ENCODE measurements at places on chromosomes 4 and X.

DNA sequence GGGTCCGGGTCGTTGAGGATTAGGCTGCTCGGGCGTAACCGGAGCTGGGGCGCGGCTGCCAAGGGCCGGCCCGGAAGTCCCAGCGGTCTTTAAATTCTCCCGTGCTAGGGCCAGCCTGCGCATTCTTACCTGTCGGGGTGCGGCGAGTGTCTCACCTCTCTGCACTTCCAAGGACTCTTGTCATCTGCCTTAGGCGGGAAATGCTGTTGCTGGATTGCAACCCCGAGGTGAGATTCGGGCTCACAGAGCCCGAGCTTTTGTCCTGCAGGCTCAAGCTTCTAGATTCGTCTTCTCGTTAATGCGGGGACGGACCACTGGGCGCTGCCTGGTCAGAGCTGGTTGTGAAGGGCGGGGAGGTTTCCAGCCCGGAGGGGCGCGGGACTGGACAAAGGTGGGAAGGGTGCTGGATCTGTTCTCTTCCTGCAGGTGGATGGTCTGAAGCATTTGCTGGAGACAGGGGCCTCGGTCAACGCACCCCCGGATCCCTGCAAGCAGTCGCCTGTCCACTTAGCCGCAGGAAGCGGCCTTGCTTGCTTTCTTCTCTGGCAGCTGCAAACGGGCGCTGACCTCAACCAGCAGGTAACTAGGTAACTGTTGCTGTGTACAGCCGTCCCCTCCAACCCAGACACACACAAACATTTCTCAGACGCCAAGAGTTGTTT is at the start of gene ANKRD37:
ANKRD37 (plus strand) TSS at position 118 of the 662 bp plus-strand sequence; CDS start at position 201, 83 bp downstream.
- no peak for DNase-seq

DNA sequence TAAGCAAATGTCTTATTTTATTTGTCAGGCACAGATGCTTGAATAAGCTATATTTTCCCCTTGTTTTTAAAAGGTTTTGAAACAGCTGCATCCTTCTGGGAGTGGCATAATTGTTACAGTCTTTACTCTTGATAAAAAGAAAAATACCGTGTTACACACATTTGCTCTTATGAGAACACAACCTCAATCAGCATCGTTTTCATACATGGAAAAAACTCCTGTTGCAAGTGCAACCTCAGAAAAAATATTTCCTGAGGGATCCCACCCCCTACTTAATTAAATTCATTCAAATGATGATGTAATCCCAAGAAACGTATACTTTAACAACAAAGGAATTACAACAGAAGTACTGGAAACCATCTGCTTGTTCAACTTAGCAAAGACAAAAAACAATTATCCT is 58.6 kb downstream of the SMAD1 start:
- no peak for DNase-seq

DNA sequence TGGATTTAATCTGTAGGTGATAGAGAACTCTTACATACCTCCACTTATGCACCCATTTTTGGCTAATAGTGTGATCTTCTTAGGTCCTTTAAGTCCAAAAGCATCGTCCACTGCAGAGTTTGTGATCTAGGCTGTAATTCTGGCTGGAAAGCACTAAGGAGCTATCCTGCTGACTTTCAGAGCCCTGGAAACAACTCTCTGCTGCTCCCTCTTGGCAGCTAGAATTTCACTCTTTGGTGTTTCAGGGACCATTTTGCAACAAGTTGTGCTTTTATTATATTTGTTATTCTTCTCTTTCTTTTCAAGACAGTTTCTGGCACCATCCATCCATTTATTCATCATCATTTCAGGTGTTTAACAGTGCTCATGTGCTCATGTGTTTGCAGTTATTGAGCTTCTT is 130.0 kb downstream of the RBM46 start:
- DNase-seq = no peak

DNA sequence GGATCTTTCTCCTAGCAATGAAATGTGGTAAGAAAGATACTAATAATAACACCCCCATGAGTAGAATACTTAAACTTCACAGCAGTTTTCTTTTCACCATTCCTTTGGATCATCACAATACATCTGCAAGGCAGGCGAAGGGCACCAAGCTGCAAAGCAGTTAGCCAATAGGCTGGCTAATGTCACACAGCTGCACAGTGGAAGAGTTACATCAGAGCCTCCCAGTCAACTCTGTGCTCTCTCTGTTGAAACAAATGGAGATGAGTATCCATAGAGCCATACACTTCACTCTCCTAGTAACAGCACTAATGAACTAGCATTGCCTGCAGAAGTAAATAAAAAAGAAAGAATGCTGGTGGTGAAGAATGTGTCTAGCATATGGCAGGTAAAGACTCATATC is 139.0 kb downstream of the ATG4A start:
- DNase-seq = no peak

DNA sequence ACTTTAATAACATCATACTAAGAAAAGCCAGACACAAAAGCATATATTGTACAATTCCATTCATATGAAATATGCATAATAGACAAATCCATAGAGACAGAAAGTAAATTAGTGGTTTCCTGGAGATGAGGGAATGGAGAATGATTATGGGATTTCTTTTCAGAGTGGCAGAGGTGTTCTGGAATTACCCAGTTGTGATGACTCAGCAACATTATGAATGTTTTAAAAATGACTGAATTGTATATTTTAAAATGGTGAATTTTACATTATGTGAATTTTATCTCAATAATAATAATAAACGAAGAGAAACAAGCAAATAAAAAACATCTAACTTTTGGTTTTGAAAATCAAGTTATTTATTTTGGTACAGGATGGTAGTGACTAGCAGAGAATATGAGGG is 11.2 kb downstream of the ZXDA start:
- DNase-seq = no peak

DNA sequence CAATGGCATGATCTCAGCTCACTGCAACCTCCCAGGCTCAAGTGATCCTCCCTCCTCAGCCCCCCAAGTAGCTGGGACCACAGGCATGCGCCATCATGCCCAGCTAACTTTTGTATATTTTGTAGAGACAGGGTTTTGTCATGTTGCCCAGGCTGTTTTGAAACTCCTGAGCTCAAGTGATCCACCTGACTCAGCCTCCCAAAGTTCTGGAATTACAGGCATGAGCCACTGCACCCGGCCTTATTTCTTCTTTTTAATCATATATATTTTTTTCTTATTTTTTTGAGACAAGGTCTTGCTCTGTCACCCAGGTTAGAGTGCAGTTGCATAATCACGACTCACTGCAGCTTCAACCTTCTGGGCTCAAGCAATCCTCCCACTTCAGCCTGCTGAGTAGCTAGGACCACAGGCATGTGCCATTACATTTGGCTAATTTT is 184.0 kb downstream of the TSPAN5 start:
- DNase-seq = no peak

DNA sequence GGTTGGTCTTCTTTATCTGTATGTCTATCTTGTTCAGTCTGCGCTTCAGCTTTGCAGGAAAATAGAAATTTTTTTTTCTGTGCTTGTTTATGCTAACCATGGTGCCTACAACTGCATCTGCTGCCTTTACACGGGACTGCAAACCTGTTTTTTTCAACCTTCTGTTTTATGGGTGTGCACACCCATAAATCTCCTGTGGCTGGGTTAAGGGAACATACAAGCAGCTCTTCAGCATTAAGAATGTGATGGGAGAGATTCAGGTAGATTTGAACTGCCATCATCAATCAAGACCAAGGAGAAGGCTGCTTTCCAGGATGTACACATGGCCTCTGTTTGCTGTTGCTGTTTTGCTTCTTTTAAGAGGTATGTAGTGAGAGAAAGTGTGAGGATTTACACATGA is 502.9 kb downstream of the ANKRD50 start:
- no peak for DNase-seq

GRCh38 chr4:74529284-74530041 is 84.5 kb downstream of the AREG start:
- no peak for DNase-seq

DNA sequence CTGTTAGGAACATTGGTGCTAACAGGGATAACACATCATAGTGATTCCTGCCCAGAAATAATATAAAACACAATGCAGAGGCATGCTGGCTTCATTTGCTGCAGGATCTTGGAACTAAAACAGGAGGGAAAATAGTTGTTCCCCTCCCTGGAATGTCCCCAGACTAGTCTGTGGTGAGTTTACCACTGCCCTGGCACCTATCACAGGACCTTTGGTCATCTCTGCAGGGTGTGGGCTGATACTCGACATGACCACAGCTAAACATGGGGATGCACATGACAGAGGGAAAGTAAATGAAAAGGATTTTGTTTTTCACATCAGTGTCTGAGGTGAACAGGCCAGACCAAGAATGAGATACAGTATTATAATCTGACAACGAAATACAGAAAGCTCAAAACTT is 160.2 kb upstream of the DKK2 start:
- no peak for DNase-seq

Measured in DND-41 (cell line).